Caco-2 (cell line): ENCODE measurements at places on chromosomes 11 and 22. TPM values are rescaled to one million over a fixed set of nuclear protein-coding genes. Genes with fewer than 3 reads are reported as not detected.

OR56A4 gene
- total RNA-seq, result not detected in 2 replicates

C11orf21 gene
- 0.09 and 0.21 TPM in 2 replicates for total RNA-seq

IRAG1 gene
- 0.35 and 0.64 TPM in 2 replicates for total RNA-seq

BATF2 gene
- total RNA-seq, result 0.79 and 1.4 TPM in 2 replicates

PLEKHA7 gene
- total RNA-seq, result 57.6 and 59.7 TPM in 2 replicates

ISX gene
- 4.7 and 5.6 TPM in 2 replicates for total RNA-seq

PDGFB gene
- 7.2 and 8.3 TPM in 2 replicates for total RNA-seq

LGALS12 gene
- not detected in 2 replicates for total RNA-seq

APOA1 gene
- total RNA-seq, result 872 and 913 TPM in 2 replicates

MPPED1 gene
- total RNA-seq, result not detected in 2 replicates

LGR4 gene
- 34.7 and 37.1 TPM in 2 replicates for total RNA-seq
